ENCODE measurements at places on chromosomes 2 and 18. TPM values are rescaled to one million over a fixed set of nuclear protein-coding genes. Genes with fewer than 3 reads are reported as not detected.

Gene PPP3R1
- 56.6 TPM for total RNA-seq

GRCh38 chr2:206198677-206199076 is 39.0 kb downstream of the EEF1B2 start:
- DNase-seq, result no peak
- H3K27me3 ChIP-seq, result peaks cover 7% of the 10 kb centered on the region
- no peak overlapping the region for H3K4me3 ChIP-seq
- no peaks in the 10 kb centered on the region for H3K36me3 ChIP-seq
- no peaks in the 10 kb centered on the region for H3K4me1 ChIP-seq

DNA sequence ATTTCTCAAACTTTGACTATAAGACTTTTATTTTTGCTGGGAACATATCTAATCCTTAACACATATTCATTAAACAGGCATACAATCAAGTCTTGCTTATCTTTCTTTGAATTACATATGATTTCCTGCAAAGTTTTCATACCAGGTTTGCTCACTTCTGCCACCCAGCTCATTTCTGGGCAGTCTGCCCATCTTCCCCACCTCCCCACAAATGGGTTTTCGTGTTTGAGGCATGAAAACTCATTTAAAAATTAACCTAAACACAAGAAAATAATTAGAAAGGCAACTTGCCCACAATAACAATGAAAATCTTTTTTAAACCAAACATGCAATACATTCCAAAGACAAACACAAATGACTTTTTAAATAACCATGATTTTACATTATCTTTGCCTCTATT is 3.4 kb downstream of the CHST9 start:
- no peaks in the 10 kb centered on the region for H3K4me1 ChIP-seq
- H3K36me3 ChIP-seq, result no peaks in the 10 kb centered on the region
- H3K4me3 ChIP-seq, result no peak overlapping the region

- H3K4me1 ChIP-seq, result no peaks in the 10 kb centered on the region
- H3K27ac ChIP-seq, result no peak overlapping the region
- H3K27me3 ChIP-seq, result no peaks in the 10 kb centered on the region
- H3K36me3 ChIP-seq, result peaks cover 56% of the 10 kb centered on the region
- no peak for DNase-seq
- H3K4me3 ChIP-seq, result no peak overlapping the region
Observed at GRCh38 chr18:58687871-58688308, 16.6 kb downstream of the MALT1 start.

Gene ITGB6
- not detected for total RNA-seq

GRCh38 chr2:112220186-112220585 is 34.7 kb downstream of the ZC3H8 start:
- no peak overlapping the region for H3K27ac ChIP-seq
- no peak for DNase-seq
- peaks cover 8% of the 10 kb centered on the region for H3K36me3 ChIP-seq
- no peaks in the 10 kb centered on the region for H3K27me3 ChIP-seq

Gene ATP8B1
- total RNA-seq, result 13.5 TPM

Gene WNT10A
- total RNA-seq, result not detected

DNA sequence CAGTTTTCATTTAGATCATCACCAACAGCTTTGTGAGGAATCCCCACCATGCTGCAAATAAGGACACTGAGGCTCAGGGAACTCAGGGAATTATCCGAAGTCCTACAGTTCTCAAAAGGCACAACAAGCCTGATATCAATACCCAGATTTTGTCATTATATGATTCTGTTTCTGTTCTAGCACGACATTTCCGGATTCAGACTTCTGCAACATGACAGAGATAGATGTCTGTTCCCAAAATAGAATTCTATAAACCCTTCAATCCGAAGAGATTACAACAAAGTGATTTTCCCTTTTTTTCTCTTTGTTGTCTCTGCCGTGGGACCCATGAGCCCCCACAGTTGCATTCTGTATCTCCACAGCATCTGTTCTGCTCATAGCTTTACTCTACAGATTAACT is 72.0 kb downstream of the DOCK10 start:
- no peak for DNase-seq
- H3K27me3 ChIP-seq, result no peaks in the 10 kb centered on the region
- no peak overlapping the region for H3K27ac ChIP-seq
- H3K4me1 ChIP-seq, result peaks cover 3% of the 10 kb centered on the region
- H3K36me3 ChIP-seq, result no peaks in the 10 kb centered on the region

Gene LBH
- 48.0 TPM for total RNA-seq

- no peaks in the 10 kb centered on the region for H3K36me3 ChIP-seq
- H3K27me3 ChIP-seq, result no peaks in the 10 kb centered on the region
- no peak overlapping the region for H3K4me3 ChIP-seq
- DNase-seq, result peak; percentile 29
- H3K4me1 ChIP-seq, result no peaks in the 10 kb centered on the region
Observed at GRCh38 chr2:233821196-233821595, 33.1 kb downstream of the HJURP start.

DNA sequence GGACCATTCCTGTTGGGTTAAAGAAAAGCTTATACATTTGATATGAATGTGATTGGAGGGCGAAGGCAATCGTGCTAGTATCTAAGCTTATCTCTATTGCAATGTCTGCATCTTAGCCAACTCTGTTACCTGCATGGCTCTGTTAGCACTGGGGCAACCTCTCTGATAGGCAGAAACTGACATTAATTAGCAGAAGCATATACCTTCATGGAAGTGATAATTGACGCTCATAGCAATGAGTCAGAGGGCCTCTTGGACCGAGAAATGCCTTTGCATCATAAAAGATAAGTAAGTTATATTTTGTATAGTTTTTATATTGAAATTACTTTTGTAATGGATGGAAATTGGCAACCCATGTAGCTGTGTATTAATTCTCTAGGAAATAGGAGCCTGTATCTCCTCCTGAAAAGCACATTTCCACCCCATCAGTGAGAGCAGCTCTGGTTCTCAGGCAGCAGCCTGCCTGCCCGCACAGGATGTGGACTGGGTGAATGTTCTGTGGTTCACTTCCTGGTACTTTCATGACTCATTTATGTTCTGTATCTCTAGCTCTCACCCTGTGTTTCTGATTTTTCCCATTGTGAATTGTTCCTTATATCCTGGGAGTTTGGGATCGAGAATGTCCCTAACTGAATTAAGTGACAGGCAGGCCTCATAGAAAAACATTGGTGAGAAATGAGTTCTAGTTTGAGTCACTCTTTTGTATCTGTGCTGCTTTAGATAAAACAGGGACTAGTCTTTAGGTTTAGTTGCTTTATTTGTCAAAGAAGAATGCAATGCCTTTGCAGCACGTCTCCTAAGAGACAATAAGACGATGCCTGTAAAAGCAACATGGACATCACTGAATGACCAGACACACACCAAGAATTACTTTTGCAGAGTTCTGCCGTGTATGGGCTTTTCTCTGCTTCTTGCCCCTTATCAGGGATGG is 344.9 kb downstream of the DCDC2C start:
- no peak for DNase-seq
- no peak overlapping the region for H3K27ac ChIP-seq
- no peak overlapping the region for H3K4me3 ChIP-seq
- H3K36me3 ChIP-seq, result no peaks in the 10 kb centered on the region
- no peaks in the 10 kb centered on the region for H3K27me3 ChIP-seq

Gene SIGLEC15
- total RNA-seq, result not detected

DNA sequence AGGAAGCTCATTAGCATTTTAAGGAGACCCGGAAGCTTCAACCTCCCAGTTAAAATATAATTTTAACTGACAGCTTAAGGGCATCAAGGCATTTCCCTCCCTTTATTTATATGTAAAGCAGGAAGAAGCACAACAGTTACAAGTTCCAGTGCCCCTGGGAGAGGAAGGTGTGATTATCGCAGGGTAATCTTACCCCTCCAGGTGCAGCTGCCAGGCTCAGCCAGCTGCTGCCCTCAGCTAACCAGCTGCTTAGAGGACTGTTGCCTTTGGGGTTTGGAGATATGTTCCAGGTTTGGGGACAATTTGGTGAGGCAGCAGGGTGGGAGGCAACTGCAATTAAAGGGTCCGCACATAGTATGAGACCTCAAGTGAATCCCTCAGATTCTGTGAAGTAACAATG is 55.3 kb upstream of the SETBP1 start:
- no peak overlapping the region for H3K4me3 ChIP-seq
- DNase-seq, result peak; percentile 37
- peaks cover 11% of the 10 kb centered on the region for H3K4me1 ChIP-seq

- no peaks in the 10 kb centered on the region for H3K4me1 ChIP-seq
- DNase-seq, result no peak
- H3K27ac ChIP-seq, result no peak overlapping the region
- no peak overlapping the region for H3K4me3 ChIP-seq
- no peaks in the 10 kb centered on the region for H3K36me3 ChIP-seq
- no peaks in the 10 kb centered on the region for H3K27me3 ChIP-seq
Observed at GRCh38 chr2:90077948-90078347, 1386.5 kb downstream of the RPIA start.

DNA sequence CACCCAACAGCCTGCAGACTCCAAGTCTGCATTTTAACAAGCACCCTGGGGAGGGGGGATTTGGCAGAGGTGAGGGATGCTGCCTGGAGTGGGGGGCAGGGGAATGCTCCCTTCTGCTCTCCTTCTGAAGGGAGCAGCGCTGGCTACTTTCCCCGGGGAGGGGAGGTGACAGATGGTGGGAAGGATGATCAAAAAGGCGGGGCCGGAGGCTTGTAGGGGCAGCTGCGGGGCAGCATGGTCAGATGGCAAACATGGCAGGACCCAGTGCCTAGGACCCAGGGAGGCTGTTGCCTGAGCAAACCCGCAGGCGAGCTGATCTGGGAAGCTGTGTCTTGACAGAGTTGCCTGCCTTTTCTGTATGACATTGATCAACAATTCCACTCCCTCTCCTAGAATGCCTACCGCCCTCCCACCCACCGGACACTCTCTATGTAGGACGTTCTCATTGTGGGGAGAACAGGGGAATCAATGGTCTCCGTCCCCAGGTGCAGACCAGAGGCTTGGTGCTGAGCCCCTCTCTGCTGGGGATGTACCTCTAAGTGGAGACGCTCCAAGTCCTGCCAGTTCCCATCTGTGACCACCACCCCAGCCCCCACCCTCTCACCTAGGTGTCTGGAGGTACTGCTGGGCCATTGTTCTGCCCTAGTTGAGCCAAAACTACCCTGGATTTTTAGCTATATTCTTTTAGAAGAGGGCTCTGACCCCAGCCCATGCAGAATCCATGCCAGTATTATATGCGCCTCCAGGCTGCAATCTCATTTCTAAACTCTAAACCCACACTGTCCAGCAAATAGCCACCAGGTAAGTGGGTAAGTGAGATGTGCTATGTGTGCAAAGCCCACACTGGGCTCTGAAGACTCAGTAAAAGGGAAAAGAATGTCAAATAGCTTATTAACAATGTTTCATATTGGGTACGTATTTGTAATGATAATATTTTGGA is 89.7 kb upstream of the SEC11C start:
- H3K27me3 ChIP-seq, result no peaks in the 10 kb centered on the region
- no peak overlapping the region for H3K27ac ChIP-seq
- H3K4me1 ChIP-seq, result peaks cover 7% of the 10 kb centered on the region
- H3K36me3 ChIP-seq, result no peaks in the 10 kb centered on the region
- peak; percentile 65 for DNase-seq

Gene LHCGR
- total RNA-seq, result not detected

Data from endodermal cell (in vitro differentiated cells).